Activated CD4-positive, alpha-beta T cell treated with anti-CD3 and anti-CD28 coated beads for 36 hours (primary cell): ENCODE measurements at places on chromosomes 11 and 22.

GRCh38 chr11:62505440-62506091, 41.0 kb downstream of the AHNAK start:
- DNase-seq: no peak

DNA sequence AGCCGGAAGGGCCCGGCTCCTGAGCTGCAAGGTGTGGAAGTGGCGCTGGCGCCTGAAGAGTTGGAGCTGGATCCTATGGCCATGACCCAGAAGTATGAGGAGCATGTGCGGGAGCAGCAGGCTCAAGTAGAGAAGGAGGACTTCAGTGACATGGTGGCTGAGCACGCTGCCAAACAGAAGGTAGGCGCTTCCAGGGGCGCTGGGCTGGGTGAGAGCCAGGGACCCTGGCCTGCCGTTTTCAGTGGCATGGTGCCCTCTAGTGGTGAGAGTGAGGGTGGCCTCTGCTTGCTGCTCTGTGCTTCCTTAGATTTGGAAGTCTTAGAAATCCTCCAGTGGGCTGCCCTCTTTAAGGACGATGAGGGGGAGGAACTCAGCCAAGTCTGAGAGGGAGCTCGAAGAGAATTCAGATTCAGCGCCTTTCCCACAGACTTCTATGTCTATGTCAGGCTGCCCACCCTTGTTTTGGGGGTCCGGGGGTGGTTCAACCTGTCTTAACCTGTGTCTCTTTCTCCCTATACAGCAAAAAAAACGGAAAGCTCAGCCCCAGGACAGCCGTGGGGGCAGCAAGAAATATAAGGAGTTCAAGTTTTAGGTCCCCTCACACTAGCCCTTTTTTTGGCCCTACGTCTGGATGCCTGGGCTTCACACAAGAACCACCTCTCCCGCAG, 1.8 kb upstream of the PACS1 start:
- DNase-seq: peak; percentile 85

DNA sequence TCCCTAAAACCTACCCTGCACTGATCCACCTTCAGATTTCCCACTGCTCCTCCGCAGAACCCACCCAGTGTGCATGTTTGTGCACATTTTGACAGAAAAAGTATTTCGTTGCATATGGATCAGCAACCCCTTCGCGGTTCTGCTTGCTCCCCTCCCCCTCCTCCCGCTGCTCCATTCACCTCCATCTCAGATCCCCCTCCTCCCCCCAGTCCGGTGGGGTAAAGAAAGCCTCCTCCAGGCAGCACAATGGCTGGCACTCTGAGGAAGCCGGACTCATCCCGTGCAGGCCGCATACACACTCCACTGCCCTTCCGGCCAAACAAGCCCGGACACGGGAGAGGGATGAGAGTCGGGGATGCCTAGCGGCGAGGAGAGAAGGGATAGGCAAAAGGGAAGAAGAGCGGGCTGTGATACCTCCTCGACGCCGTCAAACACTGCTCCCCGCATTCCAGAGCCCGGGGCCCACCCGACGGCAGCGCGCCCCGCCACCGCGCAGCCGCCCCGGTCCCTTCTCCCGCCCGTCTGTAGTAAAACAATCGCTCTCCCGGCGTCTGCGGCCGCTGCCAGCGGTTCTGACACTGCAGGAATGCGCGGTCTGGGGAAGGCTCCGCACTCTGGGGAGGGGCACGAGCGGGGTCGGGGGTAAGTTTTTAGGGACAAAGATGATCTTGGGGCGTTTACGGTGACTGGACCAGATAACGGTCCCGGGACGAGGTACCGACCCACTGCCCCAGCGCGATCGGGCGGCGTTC, 915 bp downstream of the FEZ1 start:
- DNase-seq: peak; percentile 28

GRCh38 chr22:43343262-43343669, at the start of gene SCUBE1:
Gene SCUBE1, minus strand, starts transcription at chr22:43343372. Its CDS starts 111 bp downstream, at chr22:43343261.
- peak; percentile 68 for DNase-seq

DNA sequence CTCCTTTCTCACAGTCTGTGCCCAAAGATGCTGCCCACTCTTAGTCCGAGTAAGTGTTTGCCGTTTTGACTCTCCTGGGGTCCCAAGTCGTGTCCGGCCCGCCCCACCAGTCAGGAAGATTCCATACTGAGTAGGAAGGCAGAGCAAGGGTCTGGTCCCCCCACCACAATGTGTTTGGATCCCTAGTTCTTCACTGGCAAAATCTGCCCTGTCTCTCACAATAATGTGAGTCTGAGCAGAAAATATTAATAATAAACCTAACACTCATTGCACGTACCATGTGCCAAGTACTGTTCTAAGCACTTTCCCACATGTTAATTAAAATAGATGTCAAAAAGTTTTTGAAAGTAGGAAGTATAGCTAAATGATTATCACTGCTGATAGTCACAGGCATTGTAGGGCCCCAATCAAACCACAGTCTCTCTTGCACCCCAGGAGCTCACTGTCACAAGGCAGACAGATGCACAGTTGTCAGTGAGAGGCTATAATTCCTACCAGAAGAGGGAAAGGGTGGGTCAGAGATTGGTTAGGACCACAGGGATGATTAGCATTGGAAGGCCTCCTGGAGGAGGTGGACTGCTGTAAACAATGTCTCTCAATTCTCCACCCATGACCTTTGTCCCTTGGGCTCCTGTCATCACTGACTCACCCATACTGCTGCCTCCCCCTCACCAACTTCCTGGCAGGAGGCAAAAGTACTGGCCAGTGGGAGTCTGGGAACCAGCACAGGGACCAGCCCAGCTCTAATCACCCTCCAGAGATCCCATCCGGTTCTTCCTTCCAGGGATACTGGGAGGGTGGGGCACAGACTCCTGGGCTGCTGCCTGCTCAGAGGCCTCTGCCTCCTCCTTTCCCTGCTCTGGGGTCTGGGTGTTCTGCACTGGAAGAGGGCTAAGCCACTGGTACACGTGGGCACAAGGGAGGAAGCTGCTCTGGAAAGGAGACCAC, 1.0 kb upstream of the POLD4 start:
- peak; percentile 58 for DNase-seq

DNA sequence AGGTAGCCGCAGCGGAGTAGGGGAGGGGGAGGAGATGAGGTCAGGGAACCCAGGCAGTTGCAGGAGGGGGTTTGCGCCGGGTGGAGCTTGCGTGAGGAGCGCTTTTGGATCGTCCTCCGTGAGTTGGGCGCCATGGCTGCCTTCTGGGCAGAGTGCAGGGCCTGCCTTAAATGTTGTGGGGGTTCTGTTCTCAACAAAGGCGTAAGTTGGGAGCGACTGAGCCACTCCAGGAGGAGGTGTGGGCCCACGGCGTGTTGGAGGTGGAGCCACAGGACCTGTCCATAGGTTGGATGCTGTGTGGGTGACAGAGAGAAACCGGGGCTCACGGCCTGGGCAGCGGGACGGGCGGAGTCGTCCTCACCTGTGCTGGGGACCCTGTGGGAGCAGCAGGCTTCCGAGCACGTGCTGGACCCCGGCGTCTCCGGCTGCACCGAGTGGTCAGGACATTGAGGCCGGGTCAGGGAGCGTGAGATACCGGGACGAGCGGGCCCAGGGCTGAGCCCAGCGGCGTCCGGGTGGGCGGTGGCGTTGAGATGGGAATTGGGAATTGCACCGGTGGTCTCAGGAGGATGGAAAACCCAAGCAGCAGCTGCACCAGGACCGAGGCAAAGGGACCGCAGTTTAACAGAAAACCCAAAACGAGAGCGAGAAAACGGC, 977 bp upstream of the PGGHG start:
- DNase-seq: peak; percentile 76

DNA sequence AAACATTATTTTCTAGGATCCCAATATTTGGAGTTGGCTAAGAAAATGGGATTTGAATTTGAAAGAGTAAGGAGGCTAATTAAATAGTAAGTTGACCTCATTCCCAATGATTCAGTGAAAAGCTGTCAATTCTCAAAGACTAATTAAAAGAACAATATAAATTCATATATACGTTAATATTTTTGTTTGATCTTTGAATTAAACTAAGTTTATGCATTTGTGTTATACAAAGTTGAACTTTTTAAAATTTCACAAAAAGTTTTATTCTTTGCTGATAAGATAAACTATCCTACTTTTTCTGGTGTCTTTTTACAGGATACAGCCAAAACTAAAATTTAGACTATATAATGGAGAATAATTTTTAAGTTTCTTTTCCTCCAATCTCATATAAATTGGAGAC, at the start of gene OR5L1:
TSS of gene OR5L1 (plus strand) at position 301 of the 400 bp plus-strand sequence. CDS start 100 bp downstream, outside the sequence.
- no peak for DNase-seq

DNA sequence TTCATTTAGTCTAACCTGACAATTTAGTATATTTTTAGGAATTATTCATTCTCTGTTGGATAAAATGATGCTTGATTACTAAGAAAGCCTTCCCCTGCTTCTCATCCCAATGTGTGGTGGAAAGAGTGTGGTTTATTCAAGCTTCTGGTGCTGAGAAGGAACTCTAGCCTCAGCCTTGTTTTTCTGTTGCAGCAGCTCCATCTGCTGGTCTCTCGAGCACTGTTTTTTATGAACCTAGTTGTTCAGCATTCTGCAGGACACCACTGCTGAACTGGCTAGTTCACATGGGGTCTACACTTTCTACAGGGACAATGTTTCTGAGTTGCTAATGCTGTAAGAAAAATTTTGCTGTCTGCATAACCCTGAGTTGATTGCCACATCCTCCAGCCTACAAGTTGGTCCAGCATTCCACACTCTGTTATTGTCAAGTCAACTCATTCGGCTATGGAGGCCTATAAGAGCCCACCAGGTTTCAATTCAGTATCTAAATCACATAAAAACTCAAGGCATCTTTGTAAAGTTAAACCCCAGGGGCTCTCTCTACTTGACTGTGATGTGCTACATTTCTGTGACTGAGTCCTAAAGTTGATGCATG, 14.3 kb downstream of the OR2AG2 start:
- DNase-seq: peak; percentile 76

DNA sequence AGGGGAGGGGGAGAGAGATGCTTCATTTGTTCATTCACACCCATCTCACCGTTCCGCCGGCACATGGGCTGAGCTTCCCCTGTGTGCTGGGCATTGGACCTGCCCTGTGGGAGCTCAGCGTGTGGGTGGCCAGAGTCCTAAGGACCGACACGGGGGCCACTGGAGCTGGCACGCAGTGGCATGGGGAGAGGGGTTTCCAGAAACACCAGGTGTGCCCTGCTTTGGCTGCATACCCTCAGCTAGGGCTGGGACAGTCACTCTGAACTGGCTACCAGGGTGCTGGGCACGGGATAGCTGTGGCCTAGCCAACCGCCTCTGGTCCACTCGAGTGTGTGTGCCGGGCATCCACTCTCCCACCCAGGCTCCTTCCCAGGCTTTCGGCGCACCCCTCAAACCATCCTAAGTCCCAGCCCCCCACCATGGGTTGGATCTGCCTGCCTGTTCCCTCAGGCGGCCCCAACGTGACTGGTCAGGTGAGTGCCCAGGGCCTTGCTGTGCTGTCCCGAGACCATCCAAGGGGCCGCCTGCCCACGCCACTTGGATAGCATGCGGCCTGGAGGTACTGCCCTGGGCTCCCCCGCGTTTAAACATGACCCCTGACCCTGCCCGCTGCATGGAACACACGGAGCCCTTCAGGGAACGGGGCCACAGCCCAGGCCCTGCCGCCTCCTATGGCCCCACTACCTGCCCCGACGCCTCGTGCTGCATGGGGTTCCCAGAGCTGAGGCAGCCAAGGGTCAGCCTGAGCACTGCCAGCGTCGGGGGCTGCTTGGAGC, 51.6 kb upstream of the LINC01488 start:
- DNase-seq: no peak

- DNase-seq: peak; percentile 22
Measured at GRCh38 chr11:82927264-82927880, 25.8 kb downstream of the DDIAS start.

DNA sequence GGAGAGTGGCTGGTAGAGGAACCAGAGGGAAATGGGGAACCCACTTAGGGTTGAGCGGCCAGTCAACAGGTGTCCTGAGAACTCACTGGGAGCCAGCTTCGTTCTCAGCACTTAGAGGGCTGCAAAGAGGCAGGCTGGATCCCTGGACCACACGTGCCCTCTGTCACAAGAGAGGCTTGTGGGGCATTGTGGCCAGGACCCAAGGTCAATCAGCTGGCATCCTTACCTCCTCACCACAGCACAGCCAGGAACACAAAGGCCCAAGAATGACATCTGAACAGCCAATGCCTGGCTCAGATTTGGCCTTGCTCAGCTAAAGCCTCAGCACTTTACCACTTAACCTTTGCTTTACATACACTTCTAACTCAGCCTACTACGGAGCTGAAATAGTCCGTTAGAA, 7.4 kb downstream of the MAPK8IP1 start:
- no peak for DNase-seq

DNA sequence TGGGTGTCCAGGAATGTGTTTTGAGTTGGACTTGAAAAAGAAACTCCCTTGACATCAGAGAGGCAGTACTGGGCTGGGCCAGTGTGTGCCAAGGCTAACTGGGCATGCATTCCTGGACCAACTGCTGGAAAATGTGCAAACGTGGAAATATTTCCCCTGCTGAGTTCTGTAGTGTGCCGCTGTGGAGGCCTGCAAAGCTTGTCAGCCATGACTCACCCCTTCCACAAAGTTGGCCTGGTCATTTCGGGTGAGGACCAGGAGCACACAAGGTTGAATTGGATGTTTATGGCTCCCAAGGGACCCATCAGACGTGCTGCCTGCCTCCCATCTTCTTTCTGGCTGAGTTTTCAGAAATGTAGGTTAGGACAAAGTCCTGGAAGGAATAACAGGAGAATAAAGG, 513.1 kb downstream of the MIAT start:
- DNase-seq: no peak
